GM06990 (cell line): ENCODE measurements at places on chromosomes 3 and 15.

DNA sequence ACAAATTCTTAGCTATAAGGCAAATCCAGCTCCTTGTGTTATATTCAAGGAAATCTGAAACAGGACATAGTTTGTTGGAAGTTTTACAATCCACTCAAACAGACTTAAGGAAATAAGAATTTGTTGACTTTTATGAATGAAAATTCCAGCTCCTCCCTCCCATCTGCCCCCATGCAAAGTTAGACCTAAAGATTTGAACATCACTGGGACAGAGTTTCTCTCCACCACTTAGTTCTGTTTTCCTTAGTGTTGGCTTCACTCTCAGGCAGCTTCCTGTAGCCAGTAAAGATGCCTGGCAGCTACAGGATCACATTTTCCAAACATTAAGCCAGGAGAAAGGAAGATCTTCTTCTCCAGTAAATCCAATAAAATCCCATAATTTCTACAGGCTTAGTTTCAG, 265.0 kb downstream of the TAFA4 start:
- no peak for DNase-seq

DNA sequence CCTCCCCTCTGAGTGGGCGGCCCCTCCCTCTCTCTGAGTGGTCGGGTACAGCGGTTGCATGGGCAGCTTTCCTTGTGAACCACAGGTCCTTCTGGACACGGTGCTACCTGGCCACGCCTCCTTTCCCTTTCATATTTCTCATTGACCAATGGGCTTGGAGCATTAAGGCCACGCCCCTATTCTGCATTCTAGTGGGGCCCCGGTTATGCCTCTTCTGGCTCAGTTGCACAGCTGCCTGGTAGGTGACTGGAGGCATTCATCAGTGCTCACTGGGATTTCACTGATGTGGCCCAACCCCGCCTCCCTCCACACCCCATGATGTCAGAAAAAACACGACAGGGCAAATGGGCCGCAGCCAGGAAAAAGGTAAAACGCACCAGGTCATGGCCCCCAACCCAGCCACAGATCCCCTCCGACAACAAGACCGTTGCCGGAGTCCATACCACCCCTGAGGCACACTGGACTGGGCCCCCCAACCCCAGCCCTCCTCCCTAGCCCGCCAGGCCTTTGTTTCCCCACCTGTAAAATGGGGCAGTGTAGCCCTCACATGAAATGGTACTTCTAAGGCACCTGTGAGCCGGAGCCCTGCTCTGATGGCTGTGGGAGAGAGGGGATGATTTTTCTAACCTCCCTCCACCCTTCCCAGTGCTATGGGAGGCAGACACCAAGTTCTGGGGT, 26.3 kb downstream of the NGRN start:
- no peak for DNase-seq

DNA sequence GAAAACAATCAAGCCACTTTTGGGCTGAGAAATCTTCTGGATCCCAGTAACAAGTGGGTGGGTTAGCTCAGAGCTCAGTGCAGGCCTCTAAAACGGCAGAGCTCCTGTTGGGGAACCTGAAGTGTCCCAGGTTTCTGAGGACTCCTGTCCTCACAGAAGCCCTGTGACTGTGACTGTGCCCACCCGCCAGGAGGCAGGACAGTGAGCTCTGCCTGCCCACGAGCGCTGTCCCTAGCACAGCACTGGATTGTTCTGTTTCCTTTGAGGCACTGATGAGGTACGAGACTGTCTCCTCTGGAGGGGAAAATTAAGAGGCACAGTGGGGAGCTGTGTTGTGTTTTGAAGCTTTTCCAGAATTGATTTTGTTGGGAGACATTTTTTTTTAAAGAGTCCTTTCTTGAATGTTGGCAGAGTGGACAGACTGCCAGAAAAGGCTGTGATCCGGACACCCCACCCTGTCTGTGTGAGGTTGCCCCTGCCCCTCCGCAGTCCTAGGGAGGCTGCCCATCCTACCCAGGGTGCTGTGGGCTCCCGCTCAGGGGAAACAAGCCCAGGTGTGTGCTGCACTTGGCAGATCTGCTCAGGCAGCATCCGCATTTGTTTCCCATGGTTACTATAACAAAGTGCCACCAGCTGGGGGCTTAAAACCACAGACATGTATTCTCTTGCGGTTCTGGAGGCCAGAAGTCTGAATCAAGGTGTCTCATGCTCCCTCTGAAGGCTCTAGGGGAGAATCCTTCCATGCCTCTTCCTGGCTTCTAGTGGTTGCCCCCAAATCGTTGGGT, 66.6 kb upstream of the LARS2 start:
- DNase-seq = no peak

DNA sequence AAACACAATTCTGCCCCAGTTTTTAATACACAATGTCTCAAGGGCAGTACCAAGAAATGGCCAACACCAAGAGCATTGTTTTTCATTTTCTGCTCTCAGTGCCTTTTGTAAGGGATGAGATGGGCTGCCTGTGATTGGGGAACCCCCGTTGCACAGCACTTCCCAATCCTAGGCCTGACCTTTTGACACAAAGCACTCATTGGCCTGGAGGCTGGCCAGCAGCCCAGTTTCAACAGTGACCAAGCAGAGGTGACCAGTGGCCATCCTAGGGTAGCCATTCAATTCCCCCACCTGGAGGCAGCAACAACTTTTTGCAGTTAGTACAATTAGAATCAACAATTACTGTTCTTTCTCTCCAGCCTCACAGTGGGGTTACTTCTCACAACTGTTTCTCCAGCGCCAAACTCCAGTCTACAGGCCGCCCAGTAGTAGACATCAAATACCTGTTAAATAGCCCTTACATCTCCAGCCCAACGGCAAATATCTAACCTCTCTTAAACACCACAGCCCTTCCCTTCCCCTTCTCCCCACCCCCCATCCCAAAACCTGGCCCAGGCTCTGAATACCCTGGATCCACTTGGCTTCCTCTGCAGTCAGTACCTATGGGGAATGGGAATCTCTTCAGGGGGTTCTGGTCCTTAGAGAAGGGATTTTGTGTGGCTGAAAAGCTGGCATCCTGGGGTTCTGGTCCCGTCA, 8.9 kb upstream of the LRRC2 start:
- DNase-seq = no peak

DNA sequence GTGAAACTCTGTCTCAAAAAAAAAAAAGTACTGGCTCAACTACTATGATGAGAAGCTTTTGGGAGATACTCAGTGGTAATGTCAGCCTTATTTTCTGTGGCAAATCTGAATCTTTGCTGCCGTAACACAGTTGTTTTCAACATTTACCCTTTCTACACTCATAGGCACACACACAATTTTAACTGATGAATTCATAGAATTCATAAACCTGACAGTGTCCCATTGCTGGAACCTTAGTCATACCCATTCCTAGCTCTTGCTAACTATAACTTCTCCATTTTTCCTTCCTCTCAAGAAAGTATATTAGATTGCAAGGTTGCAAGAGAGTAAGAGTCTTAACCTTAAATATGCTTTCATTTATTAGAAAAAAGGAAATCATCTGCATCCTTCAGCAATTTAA, 496.6 kb downstream of the FHIT start:
- no peak for DNase-seq

DNA sequence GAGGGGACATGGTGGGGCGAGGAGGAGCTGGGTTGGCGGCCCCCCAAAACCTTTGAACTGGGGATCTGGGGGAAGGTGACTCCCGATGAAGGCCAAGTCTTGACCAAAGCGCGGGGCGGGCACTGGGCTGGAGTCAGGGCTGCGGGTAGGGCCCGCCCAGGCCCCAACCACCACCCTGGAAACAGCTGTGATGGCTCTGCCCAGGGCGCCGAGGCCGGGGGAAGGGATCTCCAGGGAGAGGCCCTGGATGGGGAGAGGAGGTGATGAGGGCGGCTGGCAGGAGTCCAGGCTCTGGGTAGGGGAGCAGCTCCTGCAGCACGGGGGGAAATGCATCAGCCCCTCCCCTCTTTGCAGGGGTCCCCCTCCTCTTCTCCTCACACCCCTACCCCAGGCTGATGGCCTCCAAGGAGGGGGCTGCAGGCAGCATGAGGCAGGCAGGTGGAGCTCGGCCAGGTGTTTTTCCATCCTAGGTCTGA, 5.9 kb upstream of the C15orf39 start:
- DNase-seq = no peak

- DNase-seq = no peak
These were observed 125.9 kb upstream of the PHLDB2 start for GRCh38 chr3:111733154-111733553.

GRCh38 chr15:23734862-23735261, 47.8 kb upstream of the NDN start:
- DNase-seq = no peak

DNA sequence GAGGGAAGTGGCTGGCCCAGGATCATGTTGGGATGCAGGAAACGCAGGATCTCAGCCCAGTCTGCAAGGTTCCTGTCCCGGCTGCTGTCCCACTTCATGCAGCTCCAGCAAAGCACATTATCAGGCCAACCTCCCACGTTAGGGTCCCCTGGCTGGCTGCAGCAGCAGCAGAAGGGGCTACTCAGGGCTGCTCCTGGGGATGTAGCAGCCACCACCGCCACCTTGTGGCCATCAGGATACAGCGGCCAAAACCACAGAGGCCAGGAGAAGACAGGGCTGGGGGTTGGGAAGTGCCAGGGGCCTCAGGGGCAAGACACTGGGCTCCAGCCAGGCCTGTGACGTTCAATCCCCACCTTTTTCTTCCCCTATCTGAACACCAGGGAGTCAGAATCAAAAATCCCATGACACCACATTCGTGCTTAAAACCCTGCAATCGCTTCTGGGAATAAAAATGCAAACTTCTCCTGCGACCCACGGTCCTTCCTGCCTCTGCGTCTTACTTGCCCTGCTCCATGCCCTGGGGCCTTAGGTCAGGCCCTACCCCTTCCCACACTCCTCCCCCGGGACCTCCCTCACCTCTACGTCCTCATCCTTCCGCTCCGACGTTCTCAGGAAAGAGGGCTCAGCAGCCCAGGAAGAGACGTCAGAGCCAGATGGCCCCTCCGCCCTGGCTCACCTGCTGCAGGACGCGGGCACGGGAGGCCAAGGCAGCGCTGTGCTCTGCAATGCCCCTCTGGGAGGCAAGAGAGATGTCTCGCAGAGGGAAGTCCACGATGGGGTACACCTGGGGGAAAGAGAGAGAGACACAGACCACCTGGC, 21.5 kb downstream of the SSUH2 start:
- peak; percentile 42 for DNase-seq

DNA sequence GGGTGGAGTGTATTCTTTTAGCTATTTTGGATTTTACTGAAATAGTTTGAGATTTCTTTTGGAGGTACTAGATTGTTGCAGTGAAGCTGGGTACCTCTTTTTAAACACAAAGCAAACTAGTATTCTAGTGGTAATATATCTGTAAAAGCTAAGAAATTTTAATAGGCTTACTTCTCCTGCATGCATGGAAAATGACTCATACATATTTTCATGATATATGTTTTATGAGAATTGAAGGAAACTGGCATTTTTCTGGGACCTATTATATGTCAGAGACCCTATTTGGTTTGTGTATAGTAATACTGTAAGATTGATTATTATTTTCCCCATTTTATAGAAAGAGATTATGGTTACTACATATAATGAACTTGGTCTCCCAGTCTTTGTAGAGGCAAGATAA, 851.0 kb downstream of the DIPK2A start:
- DNase-seq = no peak

DNA sequence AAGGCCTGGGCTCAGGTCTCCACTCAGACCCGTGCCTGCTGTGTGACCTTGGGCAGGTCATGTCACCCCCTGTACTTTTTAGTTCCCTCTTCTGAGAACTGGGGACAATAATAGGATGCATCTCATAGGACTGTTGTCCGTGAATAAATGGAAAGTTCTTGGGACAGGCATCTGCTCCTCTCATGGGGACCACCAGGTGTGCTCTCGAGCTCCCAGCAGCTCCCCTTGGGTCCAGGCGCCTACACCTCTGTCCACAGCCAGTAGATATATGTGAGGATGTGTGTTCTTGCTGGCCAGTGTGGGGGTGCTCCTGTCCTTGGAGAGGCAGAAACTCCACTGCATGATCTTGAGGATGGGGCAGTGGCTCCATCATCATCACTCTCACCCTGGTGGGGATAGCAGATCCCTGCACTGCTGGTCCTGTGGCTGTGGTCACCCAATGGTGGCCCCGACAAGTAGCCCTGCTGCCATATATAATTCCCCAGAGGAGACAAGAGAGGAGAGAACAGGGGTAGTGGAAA, 257.6 kb upstream of the TLE3 start:
- no peak for DNase-seq

GRCh38 chr15:87145696-87146095, 1066.0 kb downstream of the AGBL1 start:
- DNase-seq = no peak

- no peak for DNase-seq
These were observed 13.7 kb downstream of the P2RY14 start for GRCh38 chr3:151264605-151265004.

DNA sequence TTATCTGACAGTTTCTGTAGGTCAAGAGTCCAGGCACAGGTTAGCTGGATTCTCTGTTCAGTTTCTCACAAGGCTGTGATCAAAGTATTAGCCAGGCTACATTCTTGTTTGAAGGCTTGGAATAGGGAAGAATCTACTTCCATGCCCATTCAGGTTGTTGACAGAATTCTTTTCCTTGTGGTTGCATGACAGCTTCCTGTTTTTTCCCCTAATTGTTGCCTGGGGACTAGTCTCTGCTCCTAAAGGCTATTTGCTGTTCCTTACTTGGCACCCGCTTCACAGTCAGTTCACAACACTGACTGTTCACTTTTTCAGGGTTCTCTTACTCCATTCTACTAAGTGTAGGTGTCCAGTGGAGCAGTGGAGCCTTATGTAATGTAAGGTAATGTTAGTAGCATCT, 115.4 kb upstream of the GBE1 start:
- no peak for DNase-seq

GRCh38 chr15:69887009-69887408, 210.7 kb downstream of the TLE3 start:
- DNase-seq = no peak

GRCh38 chr15:76996526-76997401, 1.8 kb downstream of the PSTPIP1 start:
- no peak for DNase-seq

GRCh38 chr3:151837057-151837456, 23.1 kb downstream of the AADAC start:
- no peak for DNase-seq

GRCh38 chr15:36645106-36645505, 65.7 kb downstream of the CDIN1 start:
- DNase-seq = no peak

DNA sequence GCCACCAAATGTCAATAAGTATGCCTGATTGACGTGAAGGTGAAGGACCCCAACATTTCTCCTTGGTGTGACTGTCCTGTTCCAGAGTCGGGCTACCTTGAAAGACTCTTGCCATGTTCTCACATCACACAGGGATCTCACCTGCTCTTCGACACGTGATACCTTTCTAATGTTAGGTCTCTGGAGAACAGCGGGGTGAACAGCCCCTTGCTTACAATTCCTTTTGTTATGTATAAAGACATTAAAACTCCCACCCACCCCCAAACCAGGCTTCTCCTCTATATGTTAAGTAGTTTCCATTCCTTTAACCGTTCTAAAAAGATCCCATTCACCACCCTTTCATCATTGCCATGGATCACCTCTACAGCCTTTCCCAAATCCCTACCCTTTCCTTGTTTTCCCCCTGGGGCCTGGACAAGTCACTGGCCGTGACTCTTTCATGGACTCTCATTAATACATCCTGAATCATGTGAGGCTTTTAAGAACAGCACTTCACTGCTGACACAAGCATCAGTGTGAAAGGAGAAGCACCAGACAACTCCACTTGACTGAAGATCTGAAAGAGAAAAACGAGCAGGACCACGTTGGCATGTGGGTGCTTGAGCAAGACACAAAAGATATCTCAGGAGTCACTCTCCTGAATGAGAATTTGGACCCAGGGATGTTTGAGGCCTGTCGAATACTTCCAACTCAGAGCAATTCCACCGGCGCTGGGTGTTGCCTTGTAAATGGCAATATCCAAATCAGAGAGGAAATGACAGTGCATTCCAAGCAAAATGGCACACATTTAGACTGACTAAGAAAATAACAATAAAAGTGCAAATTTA, 115.0 kb downstream of the FOXP1 start:
- no peak for DNase-seq
